ENCODE measurements at places on chromosomes 4 and X.

- DNase-seq: no peak
Measured at GRCh38 chrX:150185766-150186165, 177.4 kb upstream of the MAMLD1 start.

- DNase-seq: no peak
Measured at GRCh38 chr4:58272311-58272710, 1162.1 kb upstream of the IGFBP7 start.

GRCh38 chr4:80144676-80145470 lies 52.4 kb upstream of the PRDM8 start:
- no peak for DNase-seq

DNA sequence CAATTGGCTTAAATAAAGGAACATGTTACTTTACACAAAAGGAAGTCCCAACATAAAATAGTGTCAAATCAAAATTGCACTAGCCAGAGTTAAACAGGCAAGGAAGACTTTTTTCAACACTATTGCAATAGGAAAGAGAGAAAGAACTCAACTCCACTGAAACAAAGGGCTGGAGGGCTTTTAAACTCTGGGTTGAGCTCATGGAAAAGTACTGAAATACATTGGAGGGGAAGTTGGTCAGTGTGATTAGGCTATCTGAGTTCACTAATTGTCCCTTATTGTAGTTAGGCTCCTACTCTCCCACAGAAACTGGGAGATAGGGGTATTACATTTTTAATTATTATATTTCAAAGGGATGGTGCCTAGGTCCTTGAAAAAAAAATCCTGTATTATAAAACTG lies 491.2 kb upstream of the LCORL start:
- DNase-seq: no peak

- no peak for DNase-seq
Measured at GRCh38 chr4:169050284-169050683, 40.2 kb upstream of the CBR4 start.

DNA sequence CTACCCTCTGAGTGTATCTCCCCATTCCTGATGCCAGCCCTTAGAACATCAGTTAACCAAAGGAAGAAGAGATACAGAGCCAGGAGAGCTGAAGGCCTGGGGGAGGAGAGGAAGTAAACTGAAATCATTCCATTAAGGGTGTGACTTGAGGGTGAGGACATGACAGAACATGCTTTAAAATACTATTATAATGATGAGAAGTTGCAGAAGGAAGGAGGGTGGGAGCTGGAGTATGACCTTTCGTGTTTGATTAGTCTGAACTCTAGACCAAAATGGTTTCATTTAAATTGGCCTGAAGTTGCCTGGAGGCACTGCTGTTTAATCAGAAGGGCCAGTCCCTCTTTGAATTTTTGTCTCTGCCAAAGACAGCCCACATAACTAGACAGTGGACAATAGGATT lies 11.4 kb downstream of the INTS6L start:
- no peak for DNase-seq

DNA sequence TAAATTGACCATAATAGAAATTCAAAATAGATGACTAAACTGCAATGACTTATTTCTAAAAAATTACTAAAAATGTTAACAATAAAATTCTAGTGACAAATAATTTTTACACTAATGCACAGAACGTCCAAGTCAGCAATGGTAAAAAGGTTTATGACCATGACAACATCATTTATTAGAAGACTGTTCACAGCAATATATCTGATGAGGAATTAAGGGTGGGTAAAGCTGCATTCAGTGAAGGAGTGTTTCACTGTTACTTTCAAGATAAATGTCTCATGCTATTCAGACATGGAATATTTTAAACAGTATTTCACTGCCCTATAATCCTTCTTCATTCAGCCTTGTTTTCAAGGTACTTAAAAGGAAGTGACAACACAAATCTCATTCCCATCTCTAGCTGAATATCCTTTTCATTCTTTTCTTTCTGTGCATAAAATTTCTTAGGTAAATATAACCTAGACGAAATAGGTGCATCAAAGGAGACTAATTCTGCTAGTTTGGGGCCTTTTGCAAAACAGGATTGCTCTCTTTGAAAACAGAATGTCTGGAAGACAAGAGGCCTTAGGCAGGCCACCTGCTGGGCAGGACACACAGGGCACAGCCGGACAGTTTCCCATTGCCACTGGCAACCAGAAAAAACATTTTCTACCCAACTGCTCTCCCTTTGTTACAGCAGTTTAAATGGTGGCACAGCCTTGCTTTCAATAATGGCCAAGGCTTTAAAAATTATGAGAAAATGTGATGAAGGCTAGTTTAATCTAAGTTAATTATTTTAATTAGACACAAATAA lies 600.3 kb downstream of the SPRY1 start:
- no peak for DNase-seq

DNA sequence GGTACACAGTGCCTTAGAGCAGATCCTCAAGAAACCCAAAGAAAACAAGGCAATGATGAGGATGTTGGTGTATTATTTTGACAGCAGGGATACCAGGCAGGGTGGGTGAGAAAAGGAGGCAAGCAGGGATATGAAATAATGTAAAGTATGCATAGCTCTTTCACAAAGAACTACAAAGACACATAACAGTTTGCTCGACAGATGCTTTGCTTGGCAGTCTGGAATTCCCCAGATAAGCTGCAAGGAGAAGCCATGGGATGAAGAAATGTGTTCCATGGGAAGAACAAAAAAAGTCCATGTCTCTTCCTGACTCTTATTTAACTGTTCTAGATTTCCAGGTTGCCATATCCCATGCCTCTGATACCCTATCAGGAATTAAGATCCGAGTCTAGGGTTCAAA lies 75.4 kb downstream of the FAM13A start:
- DNase-seq: no peak

DNA sequence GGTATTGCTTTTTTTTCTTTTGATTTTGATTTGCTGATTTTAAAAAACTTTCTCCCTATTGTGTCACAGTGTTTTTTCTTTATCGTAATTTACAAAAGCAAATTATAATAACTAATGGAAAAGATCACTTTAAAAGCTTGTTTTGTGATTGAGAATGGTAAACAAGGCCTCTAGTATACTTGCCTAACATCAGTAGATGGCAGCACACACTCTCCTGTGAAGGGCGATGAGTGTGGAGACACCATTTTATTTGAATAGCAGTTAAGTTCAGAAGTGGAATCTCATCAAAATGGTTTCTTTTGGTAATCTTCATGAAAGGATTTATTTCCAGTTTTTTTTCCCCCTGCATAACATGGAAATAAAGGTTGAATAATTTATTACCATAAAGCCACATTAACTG lies 72.3 kb downstream of the PAK3 start:
- no peak for DNase-seq

DNA sequence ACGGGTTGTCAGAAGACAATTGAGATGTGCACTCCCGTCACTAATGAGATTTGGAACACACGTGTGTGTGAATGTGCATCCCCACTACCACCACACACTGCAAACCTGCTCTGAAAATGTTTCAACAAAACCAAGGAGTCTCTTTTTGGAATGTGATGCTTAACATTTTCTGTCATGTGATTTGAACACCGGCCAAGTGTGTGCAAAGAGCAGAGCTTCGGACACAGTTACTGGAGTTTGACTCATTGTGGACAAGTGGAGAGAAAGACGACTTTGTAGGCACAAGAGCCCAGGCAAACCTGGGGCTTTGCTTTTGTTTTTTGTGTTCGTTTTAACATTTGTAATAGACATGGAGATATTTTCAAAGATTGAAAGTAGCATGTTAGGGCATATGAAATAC lies 49.2 kb downstream of the CCKAR start:
- no peak for DNase-seq

GRCh38 chr4:24195991-24196736 lies 306.3 kb upstream of the PPARGC1A start:
- no peak for DNase-seq

- DNase-seq: no peak
Measured at GRCh38 chr4:73603854-73604584, 16.2 kb downstream of the RASSF6 start.

DNA sequence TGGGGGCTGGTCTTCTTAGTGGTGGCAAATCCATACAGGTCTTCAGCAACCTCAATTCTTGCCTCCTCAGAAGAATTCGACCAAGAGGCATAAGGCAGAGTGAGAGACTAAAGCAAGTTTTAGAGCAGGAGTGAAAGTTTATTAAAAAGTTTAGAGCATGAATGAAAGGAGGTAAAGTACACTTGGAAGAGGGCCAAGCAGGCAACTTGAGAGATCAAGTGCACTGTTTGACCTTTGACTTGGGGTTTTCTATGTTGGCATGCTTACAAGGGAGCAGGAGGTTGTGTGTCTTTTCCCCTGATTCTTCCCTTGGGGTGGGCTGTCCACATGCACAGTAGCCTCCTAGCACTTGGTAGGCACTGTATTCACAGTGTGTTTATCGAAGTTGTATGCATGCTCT lies 91.2 kb downstream of the CPE start:
- no peak for DNase-seq

DNA sequence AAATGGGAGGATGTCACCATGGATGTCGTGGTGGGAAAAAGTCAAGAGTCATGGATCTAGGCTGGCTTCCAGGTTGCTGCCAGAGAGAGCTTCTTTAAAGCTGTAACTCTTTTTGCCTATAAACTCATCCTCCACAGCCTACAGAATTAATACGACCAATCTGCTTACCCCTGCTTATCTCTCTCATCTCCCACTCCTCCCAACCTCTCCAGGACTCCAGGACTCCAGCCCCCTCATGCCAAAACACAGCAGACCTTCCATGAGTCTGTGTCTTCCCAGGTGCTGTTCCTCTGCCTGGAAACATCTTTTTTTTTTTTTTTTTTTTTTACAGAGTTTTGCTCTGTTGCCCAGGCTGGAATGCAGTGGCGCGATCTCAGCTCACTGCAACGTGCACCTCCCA lies 15.3 kb upstream of the SLC10A4 start:
- no peak for DNase-seq

- DNase-seq: no peak
Measured at GRCh38 chrX:133576876-133577275, 161.6 kb upstream of the GPC4 start.

- DNase-seq: no peak
Measured at GRCh38 chrX:68936608-68937007, 107.8 kb downstream of the EFNB1 start.

DNA sequence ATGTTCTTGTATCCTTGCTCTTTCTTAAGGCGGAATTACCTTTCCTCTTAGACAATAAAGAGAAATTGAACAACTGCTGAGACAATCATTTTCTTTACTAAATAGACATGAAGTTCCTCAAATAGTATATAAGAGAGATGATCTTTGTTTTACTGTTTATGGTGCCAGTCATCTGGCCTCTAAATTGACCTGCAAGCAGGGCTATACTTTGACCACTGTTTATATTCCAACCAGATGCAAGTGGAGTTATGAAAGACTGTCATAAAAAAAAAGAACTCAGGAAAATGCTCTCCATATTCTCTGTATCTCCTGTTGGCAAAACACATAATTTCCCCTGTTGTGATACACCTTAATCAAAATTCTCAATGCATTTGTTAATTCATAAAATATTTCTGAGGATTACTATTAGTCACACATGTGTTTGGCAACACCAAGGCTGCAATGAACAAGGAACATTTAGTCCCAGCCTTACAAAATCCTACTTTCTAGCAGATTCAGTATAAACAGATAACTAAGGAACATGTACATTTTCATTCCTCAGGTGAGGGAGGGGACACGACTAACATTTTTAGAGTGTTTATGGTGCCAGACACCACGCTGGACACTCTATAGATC lies 562.3 kb downstream of the KCNIP4 start:
- DNase-seq: no peak

GRCh38 chr4:122542411-122543236 lies 78.2 kb downstream of the IL21 start:
- no peak for DNase-seq

GRCh38 chr4:152257601-152258066 lies 278.3 kb downstream of the FBXW7 start:
- DNase-seq: no peak

DNA sequence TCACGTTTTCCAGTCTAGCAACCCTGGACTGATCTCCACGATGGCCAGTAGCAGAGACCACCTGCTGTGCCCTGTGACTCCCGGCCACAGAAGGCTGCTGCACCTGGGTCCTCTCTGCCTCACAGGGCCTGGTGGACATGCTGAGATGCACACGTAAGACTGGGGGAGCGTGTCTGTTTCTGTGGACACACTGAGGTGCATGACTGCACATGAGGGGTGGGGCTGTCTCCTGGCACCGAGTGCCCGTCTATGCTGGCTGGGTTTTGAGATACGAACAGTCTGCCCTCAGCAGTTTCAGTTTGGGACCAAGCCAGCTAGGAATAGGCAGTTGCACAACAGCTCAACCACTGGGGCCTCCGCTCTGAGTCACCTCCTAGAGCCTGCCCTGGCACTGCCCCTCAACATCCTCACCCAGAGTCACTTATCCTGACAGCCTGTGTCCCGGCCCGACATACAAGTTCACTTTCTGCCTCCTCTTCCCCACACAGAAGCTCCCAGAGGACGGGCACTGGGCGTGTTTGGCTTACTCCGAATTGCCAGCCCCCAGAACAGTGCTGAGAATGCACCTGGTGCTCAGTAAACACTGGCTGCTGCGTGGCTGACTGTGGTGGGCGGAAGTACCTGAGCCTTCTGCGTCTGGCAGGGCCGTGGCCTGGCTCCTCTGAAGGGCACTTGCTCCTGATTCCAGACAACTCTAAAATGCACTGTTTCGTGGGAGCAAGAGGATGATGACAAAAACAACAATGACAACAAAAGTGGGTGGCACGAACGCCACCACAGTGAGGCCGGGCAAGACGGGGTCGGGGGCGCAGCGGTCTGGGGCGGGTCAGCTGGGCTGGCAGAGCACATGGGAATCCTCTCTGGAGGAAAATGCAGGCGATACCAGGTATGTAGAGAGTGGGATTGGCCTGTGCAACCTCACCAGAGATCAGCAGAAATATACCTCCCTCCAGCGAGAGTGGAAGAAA lies 30.9 kb downstream of the RNF212 start:
- DNase-seq: no peak

DNA sequence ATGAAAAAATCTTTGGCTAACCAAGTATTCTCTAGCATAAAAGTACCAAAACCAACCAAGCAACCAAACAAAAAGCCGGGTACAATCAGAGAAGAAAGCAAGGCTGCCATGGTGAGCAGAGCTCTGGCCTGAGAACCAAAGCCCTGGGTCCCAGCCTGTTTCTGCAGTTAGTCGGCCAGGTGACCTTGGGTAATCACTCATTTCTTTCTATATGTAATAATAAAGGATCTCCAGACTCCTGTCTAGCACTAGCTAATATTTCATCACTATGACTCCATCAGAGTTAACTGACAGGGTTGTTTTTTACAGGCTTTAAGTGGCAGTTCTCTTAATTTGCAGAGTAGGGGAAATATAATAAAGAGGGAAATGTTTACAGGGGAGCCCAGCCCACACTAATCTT lies 34.0 kb upstream of the RASGEF1B start:
- DNase-seq: no peak
